ENCODE measurements at places on chromosomes 12 and 14.

DNA sequence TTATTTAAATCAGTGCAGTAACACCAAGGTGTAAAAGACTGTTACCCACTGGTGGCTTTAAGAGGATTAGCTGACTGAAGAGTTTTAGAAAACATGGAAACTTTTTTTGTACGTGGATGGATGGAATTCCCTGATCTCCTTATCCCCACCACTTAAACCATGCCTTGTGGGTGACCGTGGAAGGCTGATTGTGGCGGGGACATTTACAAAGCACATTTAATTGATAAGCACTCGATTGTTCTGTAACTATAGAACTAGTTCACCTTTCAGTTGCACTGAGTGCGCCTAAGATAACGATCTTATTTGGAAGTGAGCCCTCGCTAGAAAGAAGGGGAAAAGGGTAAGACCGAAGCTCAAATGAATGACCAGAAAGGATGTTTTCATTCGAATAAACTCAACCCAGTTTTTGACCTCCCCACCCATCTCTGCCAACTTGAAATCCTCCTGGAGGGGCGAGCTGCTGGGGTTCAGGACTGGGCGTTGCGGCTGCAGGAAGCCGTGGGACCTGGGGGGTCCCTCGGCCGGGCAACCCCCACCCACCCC, 688 bp upstream of the RASSF3 start:
- no peak for DNase-seq

- no peak for DNase-seq
Measured at GRCh38 chr12:57738661-57739237, at the start of gene AGAP2. Gene AGAP2, minus strand, starts transcription at chr12:57738742. Its CDS starts 496 bp downstream, at chr12:57738246.

DNA sequence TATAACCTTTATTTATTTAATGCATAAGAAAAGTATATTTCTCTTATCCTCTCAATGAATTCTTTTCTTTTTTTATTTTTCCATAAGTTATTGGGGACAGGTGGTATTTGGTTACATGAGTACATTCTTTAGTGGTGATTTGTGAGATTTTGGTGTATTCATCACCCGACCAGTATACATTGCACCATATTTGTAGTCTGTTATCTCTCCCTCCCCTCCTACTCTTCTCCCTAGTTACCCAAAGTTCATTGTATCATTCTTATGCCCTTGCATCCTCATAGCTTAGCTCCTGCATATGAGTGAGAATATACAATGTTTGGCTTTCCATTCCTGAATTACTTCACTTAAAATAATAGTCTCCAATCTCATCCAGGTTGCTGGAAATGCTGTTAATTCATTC, 1900.0 kb upstream of the SEL1L start:
- no peak for DNase-seq

DNA sequence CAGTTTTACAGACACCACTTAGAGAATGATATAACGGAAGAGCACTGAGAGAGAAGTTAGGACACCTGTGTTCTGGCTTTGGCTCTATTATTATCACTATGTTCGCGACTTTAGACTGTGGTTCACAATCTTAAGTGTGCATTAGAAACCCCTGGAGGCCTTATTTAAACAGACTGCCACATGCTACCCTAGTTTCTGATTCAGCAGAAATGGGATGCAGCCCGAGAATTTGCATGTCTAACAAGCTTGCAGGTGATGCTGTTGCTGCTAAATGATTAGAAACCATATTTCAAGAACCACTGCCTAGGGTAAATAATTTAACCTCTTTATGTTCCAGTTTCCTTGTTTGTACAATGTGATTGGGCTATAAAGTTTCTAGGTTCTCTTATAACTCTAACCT, 3.6 kb upstream of the RAD51AP1 start:
- DNase-seq: no peak

DNA sequence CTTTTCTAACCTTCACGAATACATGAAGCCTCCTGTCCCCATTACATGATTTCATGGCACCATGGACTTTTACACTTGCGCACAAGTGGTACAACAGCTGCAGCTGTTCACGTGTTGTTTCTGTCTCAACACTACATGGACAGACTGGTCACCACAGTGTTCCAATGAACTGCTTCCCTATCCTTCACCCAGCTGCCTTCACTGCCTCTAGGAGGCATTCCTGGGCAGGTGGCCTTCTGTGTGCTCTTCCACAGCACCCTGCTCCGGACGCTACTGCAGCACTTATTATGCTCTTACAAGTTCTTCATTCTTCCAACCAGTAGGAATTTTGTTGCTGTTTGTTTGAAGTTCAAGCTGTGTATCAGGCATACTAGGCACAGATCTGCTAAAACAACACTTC, 1.5 kb downstream of the MTERF2 start:
- no peak for DNase-seq

- DNase-seq: no peak
Measured at GRCh38 chr12:81991868-81992267, 232.7 kb upstream of the PPFIA2 start.

GRCh38 chr14:105709281-105710118, 183.1 kb downstream of the TMEM121 start:
- DNase-seq: no peak

DNA sequence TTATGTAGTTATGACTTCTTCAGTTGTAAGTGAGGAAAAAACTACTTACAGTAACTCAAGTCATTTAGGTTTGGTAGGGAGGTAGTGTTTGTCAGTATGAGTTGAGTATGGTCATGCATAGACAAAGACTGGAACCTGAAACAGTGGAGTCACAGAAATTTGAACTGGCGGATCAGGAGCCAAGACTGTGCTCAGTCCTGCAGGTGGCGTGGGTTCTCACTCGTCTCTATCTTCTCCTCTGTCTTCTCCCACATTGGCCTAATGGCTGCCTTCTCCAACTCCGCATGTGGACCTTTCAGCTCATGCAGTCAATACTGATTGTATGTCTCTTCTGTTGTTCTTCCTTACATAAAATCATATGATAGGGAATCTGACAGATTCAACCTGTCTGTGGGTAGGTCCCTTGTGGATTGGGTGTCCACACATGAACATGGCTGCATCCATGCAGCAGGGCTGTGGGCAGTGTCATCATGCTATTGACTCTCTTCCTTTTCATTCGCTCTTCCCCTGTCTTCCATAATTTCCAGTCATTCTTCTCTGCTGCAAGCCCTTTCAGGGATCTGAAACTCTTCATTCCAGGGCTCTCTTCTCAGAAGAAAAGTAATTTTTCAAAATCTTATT, 78.8 kb upstream of the NEDD1 start:
- DNase-seq: no peak

DNA sequence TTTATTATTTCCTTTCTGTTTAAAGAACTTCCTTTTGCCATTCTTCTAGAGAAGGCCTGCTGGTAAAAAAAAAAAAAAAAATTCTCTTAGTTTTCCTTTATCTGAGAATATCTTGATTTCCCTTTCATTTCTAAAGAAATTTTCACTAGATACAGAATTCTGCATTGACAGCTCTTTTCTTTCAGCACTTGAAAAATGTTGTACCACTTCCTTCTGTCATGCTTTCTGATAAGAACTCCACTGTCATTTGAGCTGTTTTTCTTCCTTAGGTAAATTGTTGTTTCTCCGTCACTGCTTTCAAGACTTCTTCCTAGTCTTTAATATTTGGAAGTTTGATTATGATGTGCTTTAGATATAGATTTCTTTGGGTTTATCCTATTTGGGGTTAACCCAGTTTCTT, 113.6 kb upstream of the BTG1 start:
- DNase-seq: no peak

DNA sequence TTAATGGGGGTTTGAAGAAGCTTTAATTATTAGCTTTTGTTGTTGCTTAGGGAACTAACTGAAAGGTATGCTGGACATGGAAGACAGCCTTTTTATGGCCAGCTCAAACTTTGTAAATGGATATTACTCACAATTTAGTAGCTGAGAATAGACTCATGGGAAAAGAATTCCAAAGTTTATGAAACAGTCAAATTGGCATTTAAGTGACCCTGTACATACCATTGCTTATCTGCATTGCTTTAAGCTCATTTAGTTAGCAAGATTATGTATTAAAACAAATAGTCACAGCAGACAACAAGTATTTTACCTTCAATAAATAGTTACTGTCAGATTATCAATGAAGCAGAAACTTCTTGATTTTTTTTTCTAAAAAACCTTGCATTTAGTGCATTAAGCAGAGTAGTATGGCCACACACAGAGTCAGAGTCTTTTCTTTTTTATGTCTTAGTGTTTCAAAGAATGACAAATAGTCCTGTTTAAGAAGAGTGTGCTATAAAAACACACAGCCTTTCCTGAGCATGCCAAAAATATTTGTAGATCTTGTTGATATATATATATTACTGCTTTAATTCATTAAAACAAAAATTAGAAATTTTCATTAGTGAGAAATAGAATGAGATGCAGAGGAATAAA, 102.2 kb downstream of the TTC6 start:
- DNase-seq: peak; percentile 43

- DNase-seq: no peak
Measured at GRCh38 chr12:52019113-52019770, 12.5 kb downstream of the TAMALIN start.

GRCh38 chr12:25995906-25996305, 37.4 kb downstream of the RASSF8 start:
- DNase-seq: no peak

DNA sequence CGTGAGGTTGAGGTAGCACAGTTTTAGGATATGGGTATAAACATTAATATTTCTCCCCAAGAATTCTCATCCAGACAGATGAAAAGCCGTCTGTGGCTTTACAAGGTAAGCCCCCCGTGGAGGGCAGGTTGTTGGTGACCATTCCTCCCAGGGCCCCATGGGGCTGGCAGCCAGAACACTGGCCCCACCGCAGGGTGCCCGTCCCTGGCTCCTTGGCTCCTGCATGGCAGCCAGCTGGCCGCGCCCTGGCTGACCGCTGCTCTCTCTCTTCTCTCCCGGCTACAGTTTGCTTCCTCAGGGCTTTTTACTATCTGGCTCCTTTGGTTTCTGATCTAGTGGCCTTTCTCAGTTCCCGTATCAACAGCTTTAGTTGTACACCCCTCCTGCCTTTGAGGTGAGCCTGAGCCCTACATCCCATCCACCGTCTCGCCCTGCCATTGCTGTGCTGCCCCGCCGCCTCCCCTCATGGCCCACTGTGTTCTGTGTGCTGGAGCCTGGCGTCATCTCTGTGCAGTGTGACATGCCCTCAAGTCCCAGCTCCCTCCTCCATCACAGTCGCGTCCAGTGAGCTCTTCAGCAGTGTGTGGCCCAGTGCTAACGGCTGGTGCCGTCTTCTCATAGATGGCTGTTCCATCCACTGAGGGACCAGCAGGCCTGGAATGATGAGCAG, 25.8 kb downstream of the RAB35 start:
- DNase-seq: no peak

- no peak for DNase-seq
Measured at GRCh38 chr14:100538351-100539002, 48.7 kb downstream of the BEGAIN start.

GRCh38 chr14:35333264-35333730, 41.1 kb downstream of the PSMA6 start:
- no peak for DNase-seq

DNA sequence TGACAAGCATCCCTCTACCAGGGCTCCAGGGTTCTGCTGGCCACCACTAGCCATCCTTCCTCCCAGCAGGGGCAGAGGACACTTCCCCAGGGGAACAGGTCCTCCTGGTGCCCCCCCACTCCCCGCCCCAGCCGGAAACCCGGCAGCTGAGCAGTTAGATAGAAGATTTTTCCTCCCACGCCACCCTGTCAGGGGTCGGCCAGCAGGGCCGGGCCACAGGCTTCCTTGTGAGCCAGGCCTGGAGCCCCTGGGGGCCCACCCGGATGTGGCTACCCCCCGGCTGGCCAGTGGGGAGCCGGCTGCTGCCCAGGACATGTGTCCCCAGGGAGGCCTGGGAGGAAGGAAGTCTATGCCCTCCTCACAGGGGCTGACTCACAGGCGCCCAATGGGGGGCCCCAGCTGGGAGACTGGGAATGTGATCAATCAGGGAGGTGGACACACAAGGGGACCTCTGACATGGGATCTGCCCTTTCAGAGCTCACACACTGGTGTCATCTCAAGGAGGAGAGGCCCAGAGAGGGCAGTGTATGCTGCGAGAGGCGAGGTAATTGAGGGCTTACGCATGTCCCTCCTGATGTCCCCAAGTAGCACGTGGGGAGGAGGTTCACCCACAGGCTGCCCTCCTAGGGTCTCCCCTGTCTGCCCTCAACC, 4.2 kb downstream of the SH2B3 start:
- no peak for DNase-seq

DNA sequence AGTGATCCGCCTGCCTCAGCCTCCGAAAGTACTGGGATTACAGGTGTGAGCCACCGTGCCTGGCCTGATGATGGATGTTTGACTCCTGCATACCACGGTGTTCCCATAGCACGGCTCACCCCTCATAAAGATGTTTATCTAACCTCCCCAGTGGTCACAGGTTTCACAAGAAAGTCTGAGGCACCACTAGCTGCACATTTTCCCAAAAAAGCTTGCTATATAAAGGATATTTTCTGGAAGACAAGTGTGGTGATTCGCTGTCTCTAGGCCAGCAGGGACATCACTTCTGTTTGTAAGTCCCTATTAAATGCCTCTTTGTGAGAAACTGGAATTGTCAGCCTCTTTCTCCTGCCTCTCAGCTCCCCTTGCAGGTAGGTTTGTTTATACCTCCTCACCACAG, 18.3 kb downstream of the PLEK2 start:
- DNase-seq: no peak

GRCh38 chr12:132956011-132956788, at the start of gene ZNF605:
Gene ZNF605, minus strand, starts transcription at chr12:132956306. Its CDS starts 10,671 bp downstream, at chr12:132945635.
- DNase-seq: peak; percentile 78

GRCh38 chr12:49872781-49873181, 29.9 kb upstream of the BCDIN3D start:
- DNase-seq: no peak

GRCh38 chr14:75824318-75824717, 157.5 kb downstream of the TGFB3 start:
- no peak for DNase-seq

- DNase-seq: no peak
Measured at GRCh38 chr12:128606051-128606450, 217.7 kb downstream of the SLC15A4 start.

DNA sequence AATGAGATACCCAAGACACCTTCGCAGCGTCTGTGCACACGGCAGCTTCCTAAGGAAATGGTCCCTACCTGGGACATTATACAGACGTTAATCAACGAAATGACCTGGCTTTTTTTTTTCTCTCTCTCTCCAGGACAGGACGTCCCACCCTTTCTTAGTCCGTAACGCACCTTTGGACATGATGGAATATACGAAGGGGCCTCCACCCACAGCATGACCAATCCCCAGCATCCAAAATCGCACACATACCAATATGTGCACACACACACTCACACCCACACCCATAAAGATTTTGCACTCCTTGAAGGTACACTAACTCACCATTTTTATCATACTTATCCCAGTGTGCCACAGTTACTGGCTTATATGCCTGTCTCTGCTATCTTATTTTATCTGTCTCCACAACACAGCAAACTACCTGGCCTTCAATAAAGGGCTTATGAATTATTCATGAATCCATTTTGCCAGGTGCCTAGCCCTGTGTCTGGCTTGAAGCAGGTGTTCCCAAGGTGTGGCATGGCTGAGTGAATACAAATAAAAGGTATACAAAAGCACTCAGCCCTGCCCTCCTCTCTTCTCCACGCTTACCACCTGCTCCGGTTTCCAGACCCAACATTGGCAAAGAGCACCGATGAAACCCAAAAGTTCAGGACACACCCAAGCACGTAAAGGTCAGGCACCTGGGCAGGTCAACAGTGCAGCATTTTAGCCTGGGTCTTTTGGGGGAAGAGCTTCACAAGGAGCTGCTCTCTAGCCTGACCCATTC, 2.2 kb downstream of the SCNN1A start:
- DNase-seq: no peak
